ENCODE measurements at places on chromosomes 2 and 18. TPM values are rescaled to one million over a fixed set of nuclear protein-coding genes. Genes with fewer than 3 reads are reported as not detected.

GDF7 gene
- total RNA-seq = 0.19 TPM

CD8B gene
- 3.0 TPM for total RNA-seq

GRCh38 chr18:27614951-27615844 is 430.1 kb upstream of the CHST9 start:
- DNase-seq = no peak

RAPGEF4 gene
- total RNA-seq = 4.7 TPM

DNA sequence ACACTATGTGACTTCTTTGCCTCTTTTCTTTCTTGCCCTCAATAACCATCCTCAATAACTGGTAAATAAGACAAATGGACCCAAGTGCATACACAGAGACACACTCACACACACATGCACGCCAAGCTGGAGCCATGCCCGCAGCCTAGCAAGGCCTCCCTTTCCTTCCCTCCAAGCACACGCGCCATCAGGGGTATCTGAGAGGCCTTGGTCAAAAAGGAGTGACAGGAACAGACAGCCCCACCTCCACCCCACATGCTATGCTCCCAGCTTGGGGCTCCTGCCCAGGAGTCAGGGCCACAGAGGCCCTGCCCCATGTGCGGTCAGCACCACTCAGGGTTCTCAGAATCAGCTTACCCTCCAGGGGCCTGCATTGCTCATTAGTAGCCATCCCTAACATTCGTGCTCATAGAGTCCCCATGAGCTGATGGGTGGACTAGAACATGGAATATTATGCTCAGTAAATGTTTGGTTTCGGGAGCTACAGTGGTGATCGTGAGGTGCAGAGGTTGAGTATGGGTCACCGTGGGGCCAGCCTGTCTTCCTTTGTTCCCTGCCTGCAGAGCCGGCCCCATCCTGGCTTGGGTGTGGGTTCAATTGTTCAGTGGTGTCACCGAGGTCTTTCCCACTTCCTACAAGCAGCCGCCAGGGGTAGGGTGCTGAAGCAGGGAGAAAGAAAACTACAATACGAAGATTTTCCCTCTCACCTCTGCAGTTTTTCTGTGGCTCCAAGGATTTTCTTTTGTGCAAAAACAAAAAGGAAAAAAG is 158.2 kb upstream of the RAB12 start:
- peak; percentile 31 for DNase-seq

ADD2 gene
- 138 TPM for total RNA-seq

NYAP2 gene
- total RNA-seq = not detected

GRCh38 chr2:240254337-240255164 is 114.1 kb upstream of the OTOS start:
- no peak for DNase-seq

- DNase-seq = peak; percentile 30
Measured at GRCh38 chr2:104702031-104702850, 151.7 kb upstream of the POU3F3 start.

DNA sequence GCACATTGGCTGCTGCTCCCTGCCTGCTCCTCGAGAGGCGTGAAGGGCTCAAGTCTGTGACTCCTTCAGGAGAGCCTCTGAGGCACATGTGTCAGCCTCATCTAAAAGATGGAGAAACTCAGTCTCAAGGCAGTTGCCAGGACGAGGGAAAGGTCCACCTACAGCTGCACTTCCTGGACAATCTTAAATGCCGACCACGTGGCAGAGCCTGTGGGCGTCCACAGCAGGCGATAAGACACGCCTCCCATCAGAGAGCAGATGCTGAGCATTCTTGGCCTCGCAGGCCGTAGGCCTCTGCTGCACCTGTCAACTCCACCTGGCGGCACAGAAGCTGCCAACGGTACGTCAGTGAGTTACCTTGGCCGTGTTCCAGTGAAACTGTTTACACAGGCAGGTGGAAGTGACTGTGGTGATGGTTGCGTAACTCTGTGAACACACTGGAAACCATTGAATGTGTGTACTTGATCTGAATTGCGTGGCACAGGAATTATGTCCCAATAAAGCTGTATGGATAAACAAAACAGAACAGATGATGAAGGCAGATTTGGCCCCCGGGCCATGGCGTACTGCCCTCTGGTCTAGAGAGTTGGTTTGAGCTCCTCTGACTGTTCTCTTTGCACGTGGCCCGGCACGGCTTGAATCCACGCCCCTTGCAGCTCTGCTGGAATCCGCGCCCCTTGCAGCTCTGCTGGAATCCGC is 114.5 kb downstream of the RNF144A start:
- no peak for DNase-seq

GRCh38 chr18:55850904-55851303 is 262.9 kb upstream of the TCF4 start:
- no peak for DNase-seq
